Natural killer cell treated with Interleukin-12 subunit alpha and Interleukin-12 subunit beta and Interleukin-15 and Interleukin-18, amount 100 ng/mL, for 72 hours (primary cell): ENCODE measurements at places on chromosomes 7 and 10. TPM values are rescaled to one million over a fixed set of nuclear protein-coding genes. Genes with fewer than 3 reads are reported as not detected.

The ELAPOR2 gene
- total RNA-seq: 0.56 TPM

The COL1A2 gene
- not detected for total RNA-seq

The KIF5B gene
- 90.8 TPM for total RNA-seq

The UBE3C gene
- 69.6 TPM for total RNA-seq

The GIMAP1 gene
- 8.8 TPM for total RNA-seq

The NUDT13 gene
- 1.1 TPM for total RNA-seq

The WASHC2C gene
- 24.4 TPM for total RNA-seq

The CLDN15 gene
- 16.6 TPM for total RNA-seq

The GRID1 gene
- not detected for total RNA-seq

The XRCC2 gene
- 41.2 TPM for total RNA-seq

The POLR2J2 gene
- total RNA-seq: 17.7 TPM

The DLX5 gene
- total RNA-seq: not detected

The TMEM273 gene
- 86.0 TPM for total RNA-seq

The CASTOR2 gene
- total RNA-seq: 8.4 TPM

The LEP gene
- not detected for total RNA-seq

The MYL10 gene
- not detected for total RNA-seq

The AKR1E2 gene
- 2.2 TPM for total RNA-seq

The BBS9 gene
- total RNA-seq: 16.6 TPM

The CNNM1 gene
- total RNA-seq: not detected

The RINT1 gene
- 26.4 TPM for total RNA-seq

The LBX1 gene
- not detected for total RNA-seq

The CLEC2L gene
- total RNA-seq: not detected

The NEUROD6 gene
- total RNA-seq: not detected

The GPRIN2 gene
- total RNA-seq: not detected

The CDHR1 gene
- 3.3 TPM for total RNA-seq

The HOXA5 gene
- 0.64 TPM for total RNA-seq
